Fibroblast of the aortic adventitia (primary cell): ENCODE measurements at places on chromosomes 6 and 20. TPM values are rescaled to one million over a fixed set of nuclear protein-coding genes. Genes with fewer than 3 reads are reported as not detected.

The FKBP1C gene
- 0.18 and 0.33 TPM in 2 replicates for total RNA-seq

GRCh38 chr6:134610411-134610810 lies 292.5 kb upstream of the SGK1 start:
- DNase-seq: no peak

GRCh38 chr6:52672412-52673025 lies 1.6 kb downstream of the TMEM14A start:
- DNase-seq: no peak

DNA sequence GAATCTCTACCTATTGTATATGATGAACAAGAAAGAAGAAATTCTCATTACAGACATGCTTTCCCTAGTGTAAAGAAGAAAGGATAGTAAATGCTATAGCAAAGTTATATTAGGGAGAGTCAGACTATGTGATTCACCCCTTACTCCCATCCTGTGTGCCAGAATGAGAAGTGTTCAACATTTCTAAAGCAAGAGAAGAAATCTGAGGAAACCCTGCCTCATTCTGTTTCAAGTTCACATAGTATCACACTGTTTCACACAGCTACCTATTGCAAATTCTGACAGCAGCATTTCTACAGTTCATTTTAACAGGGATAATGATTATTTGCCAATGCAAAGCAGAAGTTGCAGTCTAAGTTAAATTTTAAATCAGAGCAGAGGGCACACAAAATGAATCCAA lies 267.2 kb upstream of the TCF21 start:
- DNase-seq: peak; percentile 71

DNA sequence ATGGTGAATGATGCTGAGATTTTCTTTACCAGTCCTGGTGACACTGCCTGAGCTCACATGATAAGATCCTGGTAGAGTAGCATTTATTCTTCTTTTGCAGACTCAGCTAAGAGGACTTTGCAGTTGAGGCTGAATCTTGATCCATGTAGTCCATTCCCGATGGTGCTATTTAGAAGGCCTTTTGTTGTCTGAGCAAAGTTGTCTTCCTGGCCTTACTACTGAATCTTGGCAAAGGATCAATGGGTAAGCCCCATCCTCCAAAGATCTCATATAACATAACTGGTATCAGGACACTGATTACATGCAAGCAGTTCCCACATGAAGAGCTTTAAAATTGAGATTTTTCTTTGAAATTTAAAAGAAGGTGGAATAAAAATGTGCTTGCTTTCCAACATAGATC lies 291.6 kb downstream of the SOX4 start:
- no peak for DNase-seq

- no peak for DNase-seq
Observed at GRCh38 chr20:63083831-63084562, 77.2 kb upstream of the BHLHE23 start.

- peak; percentile 98 for DNase-seq
Observed at GRCh38 chr6:52517502-52518278, 59.2 kb downstream of the TRAM2 start.

The MYLIP gene
- 12.2 and 36.1 TPM in 2 replicates for total RNA-seq
